ENCODE measurements at places on chromosomes 3 and 15.

DNA sequence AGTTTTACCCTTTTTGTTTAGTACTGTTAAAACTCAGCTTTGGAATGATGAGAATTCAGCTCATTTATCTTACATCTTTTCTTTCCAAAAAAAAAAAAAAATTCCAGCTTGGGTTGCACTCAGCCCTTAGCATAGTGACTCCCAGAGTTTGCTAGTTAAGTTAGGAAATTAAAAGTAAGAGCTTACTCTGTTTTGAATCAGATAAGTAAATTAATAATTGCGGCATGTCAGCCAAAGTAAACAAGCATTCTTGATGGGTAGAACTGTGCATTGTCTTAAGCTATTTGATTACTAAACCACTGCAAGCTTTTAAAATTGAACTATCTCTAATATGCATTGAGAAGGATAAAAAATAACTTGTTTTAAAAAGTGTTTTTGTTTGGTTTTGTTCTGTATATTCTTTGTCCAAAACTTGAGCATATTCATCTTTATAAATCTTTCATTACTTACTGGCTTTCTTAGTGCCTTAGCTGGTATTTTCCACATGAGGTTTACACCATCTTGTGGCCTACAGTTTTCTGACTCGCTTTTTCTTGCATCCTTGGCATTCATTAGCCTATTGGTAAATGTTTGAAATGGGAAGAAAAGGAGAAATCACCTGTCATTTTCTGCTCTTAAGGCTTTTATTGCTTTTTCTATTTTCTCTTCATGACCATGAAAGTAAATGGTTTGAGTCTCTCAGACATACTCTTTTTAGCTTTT, 107.6 kb downstream of the FILIP1L start:
- DNase-seq, result no peak

- no peak for DNase-seq
These were observed 49.2 kb downstream of the RYK start for GRCh38 chr3:134201201-134202130.

GRCh38 chr3:40451551-40451950, 5.6 kb upstream of the RPL14 start:
- no peak for DNase-seq

DNA sequence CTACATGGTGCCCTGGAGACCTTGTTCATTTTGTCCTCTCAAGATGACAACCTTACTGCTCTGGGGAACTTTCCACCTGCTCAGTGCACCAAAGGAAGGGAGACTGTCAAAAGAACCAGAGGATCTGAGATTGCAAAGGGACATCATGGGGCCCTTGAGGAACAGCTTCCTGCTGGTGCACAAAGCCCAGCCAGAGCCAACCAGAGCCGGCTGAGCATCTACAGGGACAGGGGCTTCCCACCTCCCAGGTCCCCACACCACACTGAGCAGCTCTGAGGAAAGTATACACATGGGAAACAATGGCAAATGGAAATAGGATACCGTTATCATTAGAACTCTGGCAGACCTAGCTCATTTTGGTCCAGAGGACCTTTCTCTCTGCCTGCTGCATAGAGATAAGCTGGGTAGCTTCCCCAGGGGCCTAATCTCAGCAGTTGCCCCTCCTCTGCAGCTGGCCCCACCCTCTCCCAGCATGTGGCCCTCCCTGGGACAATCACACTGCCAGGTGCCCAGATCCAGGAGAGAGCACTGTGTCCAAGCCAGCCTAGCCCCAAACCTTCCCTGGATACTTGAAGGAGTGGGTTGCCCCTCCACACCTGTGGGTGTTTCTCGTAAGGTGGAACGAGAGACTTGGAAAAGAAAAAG, 123.4 kb upstream of the PRR20G start:
- no peak for DNase-seq

- DNase-seq, result peak; percentile 74
These were observed at the start of gene UTS2B for GRCh38 chr3:191329654-191330529. TSS of gene UTS2B (minus strand) at chr3:191330526. CDS start at chr3:191282189, 48,337 bp downstream.

GRCh38 chr3:156334841-156335545, 214.6 kb downstream of the KCNAB1 start:
- DNase-seq, result no peak

GRCh38 chr3:66800941-66801545, 197.1 kb upstream of the KBTBD8 start:
- no peak for DNase-seq

Data from ascending aorta (tissue), 2 donors.